ENCODE measurements at places on chromosomes 6 and 20.

DNA sequence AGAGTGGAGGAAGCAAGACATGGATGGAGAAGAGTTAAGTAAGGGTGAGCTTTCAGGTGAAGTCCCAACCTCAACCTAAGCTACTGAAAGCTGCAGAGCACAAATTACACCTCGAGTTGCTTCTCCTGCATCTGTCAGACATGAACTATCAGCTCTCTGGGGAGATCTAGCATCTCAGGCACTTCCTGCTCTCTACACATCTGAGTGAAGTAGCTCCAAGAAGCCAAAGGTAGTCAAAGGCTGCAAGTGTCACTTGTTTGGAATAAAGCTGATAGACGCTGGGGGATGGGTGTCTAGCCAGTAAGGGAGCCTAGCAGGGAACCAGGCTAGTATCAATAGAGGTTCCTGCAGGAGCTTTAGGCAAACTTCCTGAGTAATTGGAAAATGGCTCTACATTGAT is 228.0 kb downstream of the PLCB1 start:
- DNase-seq: no peak

GRCh38 chr6:1570848-1571247 is 38.9 kb upstream of the FOXC1 start:
- DNase-seq: no peak

- DNase-seq: no peak
Observed at GRCh38 chr6:149499066-149499465, 14.3 kb upstream of the ZC3H12D start.

DNA sequence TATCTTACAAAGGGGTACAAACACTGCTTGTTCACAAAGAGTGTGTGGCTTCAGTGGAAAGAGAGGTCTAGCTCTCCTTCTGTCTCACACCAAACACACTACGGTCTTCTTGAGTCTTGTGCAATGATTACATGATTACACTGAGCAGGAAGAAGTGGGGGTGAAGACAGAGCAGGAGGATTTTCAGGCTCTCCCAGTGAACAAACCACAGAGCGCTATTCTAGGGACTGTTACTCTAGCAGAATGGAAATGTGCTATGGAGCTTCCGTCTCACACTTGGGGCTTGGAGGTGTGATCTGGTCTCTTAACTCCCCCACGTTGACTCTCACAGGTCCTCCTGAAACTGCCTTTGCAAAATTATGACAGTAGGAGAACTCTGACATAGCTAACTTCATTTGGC is 203.4 kb downstream of the MYLK4 start:
- DNase-seq: no peak

DNA sequence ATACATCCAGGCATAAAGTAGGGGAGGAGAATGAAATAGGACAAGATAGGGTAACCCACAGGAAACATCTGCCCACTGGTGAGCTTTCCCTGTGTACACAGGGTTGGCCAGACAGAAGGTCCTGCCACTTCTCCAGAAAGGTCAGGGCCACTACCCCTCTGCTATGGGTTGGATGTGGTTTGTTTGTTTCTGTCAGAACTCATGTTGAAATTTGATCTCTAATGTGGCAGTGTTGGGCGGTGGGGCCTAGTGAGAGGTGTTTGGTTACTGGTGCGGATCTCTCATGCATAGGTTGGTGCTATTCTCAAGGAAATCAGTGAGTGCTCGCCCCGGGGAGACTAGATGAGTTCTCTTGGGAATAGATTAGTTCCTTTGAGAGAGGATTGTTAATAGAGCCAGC is 15.6 kb upstream of the MAS1 start:
- no peak for DNase-seq

DNA sequence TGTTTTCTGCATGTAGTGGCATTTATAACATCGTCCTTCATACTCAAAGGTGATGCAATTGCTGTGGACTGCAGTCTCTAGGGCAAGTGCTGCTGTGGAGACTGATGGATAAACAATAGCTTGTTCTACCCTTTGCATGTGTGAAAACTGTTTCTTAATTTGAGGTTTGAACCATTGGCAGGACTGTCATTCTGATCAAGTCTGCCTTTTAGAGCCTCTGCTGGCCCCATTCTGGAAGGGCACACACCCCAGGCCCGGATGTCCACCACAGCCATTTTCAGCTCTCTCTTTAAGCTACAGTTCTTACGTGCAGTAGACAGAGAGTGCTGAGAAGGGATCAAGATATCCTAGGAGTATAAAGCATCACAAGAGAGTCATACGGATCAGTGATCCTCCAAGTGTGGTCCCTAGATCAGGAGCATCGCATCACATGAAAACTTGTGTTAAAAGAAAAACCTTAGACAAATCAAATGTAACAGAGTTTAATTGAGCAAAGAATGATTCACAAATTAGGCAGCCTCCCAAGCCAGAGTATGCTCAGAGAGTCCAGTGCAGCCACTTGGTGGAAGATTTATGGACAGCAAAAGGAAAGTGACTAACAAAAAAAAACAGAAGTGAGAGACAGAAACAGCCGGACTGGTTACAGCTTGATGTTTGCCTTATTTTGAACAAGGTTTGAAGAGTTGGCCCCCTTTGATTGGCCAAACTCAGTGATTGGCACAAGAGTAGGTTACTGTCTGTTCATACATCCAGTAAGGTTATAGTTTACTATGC is 52.0 kb downstream of the FRK start:
- DNase-seq: no peak

- no peak for DNase-seq
Observed at GRCh38 chr6:116022841-116023445, 37.7 kb downstream of the FRK start.

- no peak for DNase-seq
Observed at GRCh38 chr6:163538331-163538730, 123.8 kb downstream of the QKI start.

GRCh38 chr6:100663219-100663863 is 198.6 kb upstream of the SIM1 start:
- DNase-seq: no peak

DNA sequence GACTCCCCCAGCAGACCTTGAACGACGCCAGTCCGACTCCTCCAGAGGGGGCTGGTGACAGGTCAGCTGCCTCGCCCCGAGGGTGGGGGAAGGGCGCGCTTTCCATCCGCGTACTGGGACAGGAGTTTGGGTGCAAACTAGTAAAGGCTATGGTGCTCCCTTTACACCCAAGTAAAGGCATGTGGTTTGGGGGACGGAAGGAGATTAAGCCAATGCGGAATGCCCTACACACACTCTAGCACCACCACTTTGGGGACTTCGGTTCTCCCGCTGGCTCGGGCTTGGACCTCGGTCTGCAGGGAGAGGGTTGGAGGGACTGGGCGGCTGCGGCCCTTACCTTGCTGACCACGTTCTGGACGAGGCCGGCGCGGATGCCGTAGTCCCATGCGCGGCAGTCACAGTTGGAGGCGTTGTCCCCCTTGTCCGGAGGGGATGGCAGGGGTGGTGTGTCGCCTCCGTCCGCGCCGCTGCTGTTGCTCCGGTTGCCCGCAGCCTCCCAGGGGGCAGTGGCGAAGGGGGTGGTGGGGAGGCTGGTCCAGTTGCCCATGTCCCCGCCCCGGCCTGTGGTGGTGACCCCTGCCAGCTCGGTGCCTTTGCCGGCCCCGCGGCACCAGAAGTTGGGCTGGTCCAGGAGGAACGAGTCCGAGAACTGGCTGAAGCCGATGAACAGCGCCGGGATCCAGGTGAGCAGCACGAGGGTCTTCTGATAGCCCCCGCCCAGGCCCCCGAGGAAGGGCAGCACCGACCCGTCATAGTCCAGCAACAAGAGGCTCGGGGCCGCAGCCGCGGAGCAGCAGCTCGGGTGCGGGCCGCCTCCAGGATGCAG is 1.1 kb downstream of the SLC22A23 start:
- DNase-seq: no peak

GRCh38 chr6:24936641-24937317 is 1.0 kb upstream of the RIPOR2 start:
- no peak for DNase-seq

DNA sequence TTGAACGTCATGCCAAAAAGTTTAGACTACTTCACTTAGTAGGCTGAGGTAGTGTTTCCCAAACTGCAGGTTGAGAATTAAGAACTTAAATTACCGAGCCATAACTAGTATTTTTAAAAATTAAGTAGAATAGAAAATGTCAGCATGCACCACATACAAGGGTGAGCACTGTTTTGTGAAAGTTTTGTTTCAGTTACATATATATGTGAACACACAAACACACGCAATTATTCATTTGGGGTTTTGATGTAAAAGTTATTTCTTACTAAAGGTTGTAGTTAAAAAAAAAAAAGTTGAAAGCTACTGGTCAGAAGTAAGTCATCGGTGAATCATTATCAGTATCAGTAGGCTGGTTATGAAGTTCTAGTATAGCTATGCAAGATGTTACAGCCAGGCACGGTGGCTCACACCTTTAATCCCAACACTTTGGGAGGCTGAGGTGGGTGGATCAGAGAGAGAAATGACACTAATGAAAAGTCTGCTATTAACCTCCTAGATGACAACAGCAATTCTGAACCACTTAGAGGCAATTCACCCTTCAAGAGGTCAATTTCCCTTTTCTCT is 24.1 kb downstream of the FASTKD5 start:
- no peak for DNase-seq

- no peak for DNase-seq
Observed at GRCh38 chr6:153032255-153032882, 29.9 kb upstream of the MTRF1L start.

GRCh38 chr6:62889240-62889639 is 322.0 kb upstream of the FKBP1C start:
- no peak for DNase-seq

- DNase-seq: no peak
Observed at GRCh38 chr6:1200409-1201101, 111.3 kb upstream of the FOXQ1 start.

DNA sequence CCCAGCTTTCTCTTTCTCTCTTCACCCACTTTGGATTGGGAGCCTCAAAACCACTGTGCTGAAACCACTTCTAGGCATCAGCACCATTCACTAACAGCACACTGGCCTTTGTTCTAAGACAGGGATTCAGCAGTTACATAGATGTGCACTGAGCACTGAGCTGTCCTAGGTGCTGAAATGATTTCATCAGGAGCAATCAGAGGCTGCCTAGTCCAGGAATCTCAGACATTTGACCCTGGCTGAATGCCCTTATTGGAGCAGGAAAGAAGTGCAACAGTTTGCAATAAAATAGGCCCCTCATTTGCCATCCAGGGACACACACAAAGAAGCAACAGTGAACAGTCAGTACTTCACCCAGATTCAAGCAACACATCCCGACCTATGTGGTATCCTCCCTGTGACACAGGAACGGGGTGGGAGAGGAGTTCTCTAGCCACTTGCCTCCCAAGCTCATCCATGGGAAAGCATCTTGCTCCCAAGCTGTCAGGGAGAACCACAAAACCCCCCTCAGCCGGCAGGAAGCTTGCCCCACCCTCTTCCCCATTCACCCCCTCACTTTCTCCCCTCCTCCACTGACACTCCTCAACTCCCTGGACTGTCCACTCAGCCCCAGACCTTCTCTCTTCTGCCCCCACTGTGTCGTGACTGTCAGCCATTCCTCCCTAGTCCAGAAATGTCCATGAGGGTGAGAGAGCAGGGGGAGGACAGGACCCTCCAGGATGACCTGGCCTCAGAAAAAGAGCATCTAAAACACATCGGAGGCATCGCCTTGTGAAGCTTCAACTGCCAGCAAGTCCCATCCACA is 304.4 kb downstream of the PREX1 start:
- no peak for DNase-seq

DNA sequence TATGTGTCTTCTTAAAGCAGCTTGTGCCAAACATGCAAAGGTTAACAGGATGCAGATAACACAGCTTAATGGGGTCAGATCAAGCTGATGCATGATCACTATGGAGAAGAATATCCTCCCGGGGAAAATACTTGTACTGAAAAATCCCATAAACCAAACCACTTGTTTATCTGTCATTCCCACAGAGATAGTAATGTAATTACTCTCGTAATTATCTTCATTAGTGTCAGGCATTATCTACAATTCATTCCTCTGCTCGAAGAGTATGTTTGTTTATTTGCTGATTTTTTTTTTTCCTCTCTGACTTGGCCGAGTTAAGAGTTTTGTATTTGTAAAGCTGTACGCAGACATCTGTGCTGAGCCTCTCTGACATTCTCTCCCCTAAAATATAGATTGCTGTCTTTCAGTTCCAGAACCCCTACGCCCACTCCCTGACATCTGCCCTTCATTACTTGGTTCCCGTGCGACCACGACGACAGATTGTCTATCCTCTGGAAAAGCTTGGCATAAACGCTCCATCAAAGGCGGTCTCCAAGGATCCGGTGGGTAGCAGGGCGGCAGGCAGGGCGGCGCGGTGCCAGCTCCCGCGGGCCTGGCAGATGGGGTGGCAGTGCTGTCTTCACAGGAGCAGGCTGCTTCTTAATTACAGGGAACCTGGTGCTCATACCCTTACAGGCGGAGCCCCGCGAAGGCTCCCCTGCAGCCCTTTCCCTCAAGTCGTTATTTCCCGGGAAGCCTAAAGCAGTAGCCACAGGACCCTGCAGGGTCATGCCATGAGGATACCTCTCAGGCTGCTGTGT is 147.2 kb downstream of the CFAP61 start:
- no peak for DNase-seq

- no peak for DNase-seq
Observed at GRCh38 chr6:150539568-150539967, 60.1 kb upstream of the PLEKHG1 start.

DNA sequence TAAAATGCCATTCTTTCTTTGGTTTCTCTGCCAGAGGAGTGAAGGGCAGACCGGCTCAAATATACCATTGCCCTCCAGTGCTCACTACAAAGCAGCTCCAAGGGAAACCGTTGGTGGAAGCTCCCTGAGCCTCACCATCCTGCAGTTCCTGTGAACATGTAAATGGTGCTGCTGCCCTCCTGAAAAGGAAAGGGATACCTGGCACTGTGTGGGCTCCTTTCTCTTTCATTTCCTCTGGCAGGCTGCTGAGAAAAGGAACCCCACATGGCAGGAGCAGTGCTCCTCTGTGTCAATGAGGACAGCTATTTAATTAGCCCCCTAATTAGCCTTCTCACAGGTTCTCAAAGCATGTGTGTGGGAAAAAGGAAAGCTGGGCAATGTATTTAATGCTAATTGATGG is 142.5 kb downstream of the KLHL32 start:
- no peak for DNase-seq

DNA sequence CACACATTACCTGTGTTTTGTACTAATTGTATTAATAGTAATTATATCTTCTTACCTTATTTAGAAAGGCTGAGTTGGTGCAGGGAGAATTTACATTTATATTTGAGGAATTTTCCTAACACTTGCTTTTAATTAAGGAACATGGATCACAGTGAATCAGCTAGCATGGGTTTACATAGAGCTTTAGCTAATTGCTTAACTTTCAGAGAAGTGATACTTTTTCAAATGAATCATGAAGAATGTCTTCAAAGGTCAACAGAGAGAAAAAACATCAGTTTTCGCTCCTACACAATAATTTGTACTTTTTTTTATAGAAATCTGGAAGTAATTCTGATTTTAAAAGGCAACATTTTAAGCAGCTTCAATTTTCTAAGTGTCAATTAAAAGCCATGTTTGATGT is 195.0 kb upstream of the HEY2 start:
- DNase-seq: no peak

GRCh38 chr6:143603455-143603854 is 74.3 kb upstream of the PHACTR2 start:
- no peak for DNase-seq

DNA sequence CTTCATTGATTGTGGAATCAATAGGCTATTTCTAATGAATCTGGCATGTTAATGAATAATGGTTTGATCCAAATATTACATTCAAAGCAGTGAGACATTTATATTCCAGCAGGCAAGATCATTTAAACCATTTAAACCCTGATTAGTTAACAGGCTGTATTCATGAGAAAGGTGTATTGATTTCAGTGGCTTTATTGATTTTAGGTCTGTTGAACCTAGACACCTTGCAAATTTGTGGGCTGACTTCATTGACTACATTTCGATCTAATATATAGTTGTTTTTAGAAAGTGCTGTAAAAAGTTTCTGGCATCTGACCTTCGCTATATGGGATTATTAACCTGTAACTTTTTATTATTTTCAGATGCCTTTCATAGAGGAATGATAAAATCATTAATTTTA is 900.1 kb upstream of the CITED2 start:
- no peak for DNase-seq
